ENCODE measurements at places on chromosomes 3 and 15. TPM values are rescaled to one million over a fixed set of nuclear protein-coding genes. Genes with fewer than 3 reads are reported as not detected.

TEX55 gene
- total RNA-seq, result not detected

GRCh38 chr3:127484601-127485388 is 105.7 kb downstream of the TPRA1 start:
- DNase-seq, result no peak

- no peak for DNase-seq
Measured at GRCh38 chr3:78026318-78026828, 986.5 kb downstream of the ROBO2 start.

- no peak for DNase-seq
Measured at GRCh38 chr15:41289953-41290352, 42.4 kb downstream of the OIP5 start.

DNA sequence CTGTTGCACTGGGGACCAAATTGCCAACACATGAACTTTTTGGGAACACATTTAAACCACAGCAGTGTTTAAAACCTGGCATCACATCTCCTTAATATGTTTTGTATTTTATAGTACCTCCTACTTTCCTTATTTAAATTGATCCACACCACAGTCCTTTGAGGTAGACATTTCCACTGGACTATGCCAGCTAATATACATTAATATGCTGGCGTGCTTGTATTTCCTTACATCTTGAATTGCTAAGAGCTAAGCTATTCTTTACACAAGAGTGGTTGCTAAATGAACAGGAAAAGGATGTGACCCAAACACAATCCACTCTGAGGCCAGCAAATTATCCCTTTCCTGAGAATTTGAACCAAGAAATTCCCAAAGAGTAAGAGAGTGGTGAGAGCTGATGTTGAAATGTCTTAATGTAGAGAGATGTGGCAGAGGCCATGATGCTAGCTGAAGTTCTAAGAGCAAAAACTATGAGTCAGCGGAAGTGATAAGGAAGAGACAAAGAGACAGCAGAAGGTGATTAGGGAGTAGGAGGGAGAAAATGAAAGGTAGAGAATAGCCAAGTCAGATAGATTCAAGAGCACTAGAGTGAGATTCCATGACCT is 131.2 kb downstream of the CD47 start:
- DNase-seq, result no peak

Measured in activated T-helper 2 cell treated with anti-CD3 and anti-CD28 coated beads, Interferon-gamma antibody, Interleukin-2, Interleukin-4, amounts not matched to agents 10 μg/mL and 5 μg/mL and 100 μg/mL, durations not matched to agents 14 hours and 24 hours and 36 hours (primary cell).